ENCODE measurements at places on chromosomes 2 and 18. TPM values are rescaled to one million over a fixed set of nuclear protein-coding genes. Genes with fewer than 3 reads are reported as not detected.

NETO1 gene
- not detected for polyA plus RNA-seq

KCNG2 gene
- not detected for polyA plus RNA-seq

ABCB11 gene
- polyA plus RNA-seq = not detected

CBLN2 gene
- polyA plus RNA-seq = not detected

PRSS56 gene
- not detected for polyA plus RNA-seq

SERPINB5 gene
- polyA plus RNA-seq = not detected

DNAJC5G gene
- polyA plus RNA-seq = not detected

UGT1A8 gene
- not detected for polyA plus RNA-seq

RAB17 gene
- not detected for polyA plus RNA-seq

SERPINB4 gene
- not detected for polyA plus RNA-seq

BOLL gene
- not detected for polyA plus RNA-seq

NEUROD1 gene
- not detected for polyA plus RNA-seq

PLCD4 gene
- polyA plus RNA-seq = 0.16 TPM

REG1B gene
- polyA plus RNA-seq = not detected

ARHGAP28 gene
- polyA plus RNA-seq = not detected

SATB2 gene
- polyA plus RNA-seq = not detected

TRAF3IP1 gene
- 3.8 TPM for polyA plus RNA-seq

VWA3B gene
- polyA plus RNA-seq = not detected

DAW1 gene
- not detected for polyA plus RNA-seq

TUBA3E gene
- not detected for polyA plus RNA-seq

B4GALT6 gene
- polyA plus RNA-seq = not detected

DSG4 gene
- not detected for polyA plus RNA-seq

AQP4 gene
- not detected for polyA plus RNA-seq

DLGAP1 gene
- polyA plus RNA-seq = 0.36 TPM

RPL31 gene
- polyA plus RNA-seq = 4,367 TPM

UGT1A7 gene
- not detected for polyA plus RNA-seq

LIPG gene
- not detected for polyA plus RNA-seq

PPP1R7 gene
- 110 TPM for polyA plus RNA-seq

REG1A gene
- polyA plus RNA-seq = not detected

CDH2 gene
- not detected for polyA plus RNA-seq

AQP12B gene
- polyA plus RNA-seq = not detected

ADGRF3 gene
- polyA plus RNA-seq = 0.28 TPM

MROH2A gene
- polyA plus RNA-seq = not detected

CPS1 gene
- polyA plus RNA-seq = not detected

IL36B gene
- polyA plus RNA-seq = not detected

CD302 gene
- polyA plus RNA-seq = 0.42 TPM

PROKR1 gene
- polyA plus RNA-seq = not detected

TEKT4 gene
- not detected for polyA plus RNA-seq

GAL3ST2 gene
- not detected for polyA plus RNA-seq

DQX1 gene
- not detected for polyA plus RNA-seq

ABCG5 gene
- not detected for polyA plus RNA-seq

ANKRD30BL gene
- polyA plus RNA-seq = not detected

STRN gene
- polyA plus RNA-seq = 12.3 TPM

IL1R2 gene
- polyA plus RNA-seq = 3.1 TPM

POU3F3 gene
- polyA plus RNA-seq = not detected

CFAP221 gene
- polyA plus RNA-seq = not detected

FSIP2 gene
- not detected for polyA plus RNA-seq

NT5C1B gene
- 0.78 TPM for polyA plus RNA-seq

HOXD13 gene
- polyA plus RNA-seq = not detected

CNGA3 gene
- not detected for polyA plus RNA-seq

MC2R gene
- not detected for polyA plus RNA-seq

FER1L5 gene
- 0.03 TPM for polyA plus RNA-seq

LOXL3 gene
- not detected for polyA plus RNA-seq

PTPN2 gene
- polyA plus RNA-seq = 94.1 TPM

SERPINB2 gene
- polyA plus RNA-seq = not detected

CD8B2 gene
- polyA plus RNA-seq = 0.06 TPM
